ENCODE measurements at places on chromosomes 2 and 18.

- no peak for DNase-seq
Observed at GRCh38 chr2:26049641-26050040, 15.8 kb downstream of the RAB10 start.

GRCh38 chr2:182360663-182361260, 66.1 kb downstream of the PDE1A start:
- DNase-seq: no peak

- DNase-seq: no peak
Observed at GRCh38 chr18:78704971-78705461, 274.6 kb upstream of the SALL3 start.

DNA sequence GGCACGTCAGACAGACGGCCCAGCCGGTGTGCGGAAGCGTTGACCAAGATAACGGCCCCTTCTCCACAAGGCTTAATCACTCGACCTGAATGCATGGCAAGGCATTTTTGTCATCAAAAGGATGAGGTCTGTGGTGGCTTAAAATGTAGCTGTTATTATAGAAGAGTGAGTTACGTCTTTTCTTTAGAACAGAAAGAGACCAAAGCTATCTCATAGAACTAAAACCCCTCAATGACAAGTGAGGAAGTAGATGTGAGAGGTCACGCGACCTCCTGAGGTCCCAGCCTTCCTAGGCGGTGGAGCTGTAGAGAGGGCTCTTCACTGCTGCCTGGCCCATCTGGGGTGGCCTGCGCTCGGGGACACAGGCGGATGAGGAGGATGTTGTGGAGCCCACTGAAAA, 75.7 kb downstream of the LDLRAD4 start:
- no peak for DNase-seq

DNA sequence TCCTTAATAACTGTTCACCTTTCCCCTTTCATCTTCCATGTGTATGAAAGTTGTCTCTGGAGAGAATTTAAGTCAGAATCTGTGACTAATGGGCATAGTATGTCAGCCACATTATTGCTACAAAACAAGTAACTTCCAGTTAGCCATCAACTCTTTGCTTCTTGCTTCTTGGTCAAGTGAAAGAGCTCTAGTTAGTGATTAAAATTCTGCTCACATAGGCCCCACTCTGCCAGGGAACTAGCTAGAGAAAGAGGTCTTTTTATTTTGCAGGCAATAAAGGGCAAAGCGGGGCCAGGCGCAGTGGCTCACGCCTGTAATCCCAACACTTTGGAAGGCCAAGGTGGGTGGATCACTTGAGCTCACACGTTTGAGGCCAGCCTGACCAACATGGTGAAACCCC, 64.6 kb downstream of the COLEC12 start:
- no peak for DNase-seq

DNA sequence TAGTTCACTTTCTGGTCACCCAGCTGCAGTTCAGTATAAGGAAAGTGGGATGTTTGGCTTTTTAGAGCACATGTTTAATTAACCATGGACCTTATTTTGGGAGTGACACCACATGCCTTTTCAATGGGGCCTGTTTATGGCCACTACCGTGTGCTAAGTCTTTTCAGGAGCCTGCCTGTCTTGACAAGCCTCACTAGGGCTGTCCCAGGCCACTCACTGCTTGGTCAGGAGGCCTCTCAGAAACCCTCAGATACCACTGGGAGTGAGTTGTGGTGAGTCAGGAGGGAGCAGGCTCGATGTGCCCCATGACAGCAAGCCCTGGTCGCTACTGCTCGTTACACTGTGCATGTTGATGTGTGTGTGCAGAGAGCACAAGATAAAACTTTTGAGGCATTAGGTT, 123.0 kb downstream of the MAP4K4 start:
- DNase-seq: no peak

DNA sequence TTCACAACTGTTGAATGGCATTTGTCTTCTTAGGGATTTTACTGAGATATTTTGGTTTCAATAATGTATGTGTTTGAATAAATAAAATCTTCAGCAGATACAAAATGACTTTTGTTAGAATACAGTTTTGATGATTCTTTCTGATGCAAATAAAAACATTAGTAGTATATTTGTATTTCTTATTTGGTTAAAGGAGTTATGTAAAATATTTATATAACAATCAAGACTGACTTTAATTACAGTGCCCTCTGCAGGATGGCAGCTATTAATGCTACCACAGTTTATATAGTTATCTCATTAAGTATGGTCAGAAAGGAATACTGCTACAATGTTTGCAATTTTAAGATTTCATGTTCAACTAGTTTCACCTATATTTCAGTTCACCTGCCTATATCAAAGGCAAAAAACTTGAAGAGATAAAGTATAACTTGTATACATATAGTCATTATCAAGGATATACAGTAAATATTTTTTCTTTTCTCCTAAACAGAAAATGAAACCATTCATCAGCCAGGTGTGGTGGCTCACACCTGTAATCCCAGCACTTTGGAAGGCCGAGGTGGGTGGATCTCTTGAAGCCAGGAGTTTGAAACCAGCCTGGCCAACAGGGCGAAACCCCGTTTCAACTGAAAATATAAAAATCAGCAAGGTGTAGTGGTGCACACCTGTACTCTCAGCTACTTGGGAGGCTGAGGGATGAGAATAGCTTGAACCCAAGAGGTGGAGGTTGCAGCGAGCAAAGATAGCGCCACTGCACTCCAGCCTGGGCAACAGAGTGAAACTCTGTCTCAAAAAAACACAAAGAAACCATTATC, 19.8 kb downstream of the ARL5A start:
- DNase-seq: no peak

DNA sequence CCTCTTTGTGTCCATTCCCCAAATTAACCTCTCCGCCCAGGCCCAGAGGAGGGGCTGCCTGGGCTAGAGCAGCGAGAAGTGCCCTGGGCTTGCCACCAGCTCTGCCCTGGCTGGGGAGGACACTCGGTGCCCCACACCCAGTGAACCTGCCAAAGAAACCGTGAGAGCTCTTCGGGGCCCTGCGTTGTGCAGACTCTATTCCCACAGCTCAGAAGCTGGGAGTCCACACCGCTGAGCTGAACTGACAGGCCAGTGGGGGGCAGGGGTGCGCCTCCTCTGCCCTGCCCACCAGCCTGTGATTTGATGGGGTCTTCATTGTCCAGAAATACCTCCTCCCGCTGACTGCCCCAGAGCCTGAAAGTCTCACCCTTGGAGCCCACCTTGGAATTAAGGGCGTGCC, 13.5 kb downstream of the KHK start:
- DNase-seq: no peak

GRCh38 chr2:235170016-235170415, 218.2 kb downstream of the SH3BP4 start:
- no peak for DNase-seq

DNA sequence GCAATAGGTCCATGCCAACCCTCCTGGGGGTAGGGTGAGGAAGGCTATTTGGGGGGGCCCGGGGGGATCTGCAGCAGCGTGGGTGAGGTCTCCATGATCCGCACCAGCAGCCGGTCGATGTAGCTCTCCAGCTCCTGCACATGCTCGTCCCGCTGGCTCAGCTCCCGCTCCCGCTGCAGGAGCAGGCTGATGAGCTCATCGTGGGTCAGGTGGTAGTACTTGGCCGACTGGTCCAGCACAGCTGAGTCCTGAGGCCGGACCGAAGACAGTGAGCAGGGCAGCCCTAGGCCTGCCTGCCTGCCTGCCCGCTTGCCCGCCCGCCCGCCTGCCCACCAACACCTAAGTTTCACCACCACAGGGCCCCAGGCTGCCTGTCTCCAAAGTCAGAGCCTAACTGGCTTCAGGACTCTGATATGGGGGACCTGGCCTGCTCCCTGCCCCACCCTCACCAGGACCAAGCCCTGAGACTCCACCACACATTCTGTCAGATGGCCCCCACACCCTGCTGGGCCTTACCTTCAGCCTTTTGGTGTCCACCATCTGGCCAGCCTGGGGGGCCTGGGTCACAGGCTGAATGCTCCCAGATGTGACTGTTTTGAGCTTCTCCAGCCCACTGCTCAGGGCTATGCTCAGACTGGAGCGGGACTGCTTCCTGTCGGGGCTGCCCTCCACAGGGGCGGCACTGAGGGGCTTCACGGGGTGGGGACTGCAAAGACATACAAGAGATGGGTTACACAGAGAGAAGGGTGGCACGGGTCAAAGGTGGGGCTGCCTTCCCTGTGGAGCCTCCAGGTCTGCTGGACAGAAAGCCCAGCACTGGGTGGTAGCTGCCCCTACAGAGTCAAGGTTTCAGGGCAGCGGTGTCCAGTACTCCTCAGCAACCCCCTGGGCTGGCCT, 4.2 kb upstream of the SFXN5 start:
- DNase-seq: no peak

DNA sequence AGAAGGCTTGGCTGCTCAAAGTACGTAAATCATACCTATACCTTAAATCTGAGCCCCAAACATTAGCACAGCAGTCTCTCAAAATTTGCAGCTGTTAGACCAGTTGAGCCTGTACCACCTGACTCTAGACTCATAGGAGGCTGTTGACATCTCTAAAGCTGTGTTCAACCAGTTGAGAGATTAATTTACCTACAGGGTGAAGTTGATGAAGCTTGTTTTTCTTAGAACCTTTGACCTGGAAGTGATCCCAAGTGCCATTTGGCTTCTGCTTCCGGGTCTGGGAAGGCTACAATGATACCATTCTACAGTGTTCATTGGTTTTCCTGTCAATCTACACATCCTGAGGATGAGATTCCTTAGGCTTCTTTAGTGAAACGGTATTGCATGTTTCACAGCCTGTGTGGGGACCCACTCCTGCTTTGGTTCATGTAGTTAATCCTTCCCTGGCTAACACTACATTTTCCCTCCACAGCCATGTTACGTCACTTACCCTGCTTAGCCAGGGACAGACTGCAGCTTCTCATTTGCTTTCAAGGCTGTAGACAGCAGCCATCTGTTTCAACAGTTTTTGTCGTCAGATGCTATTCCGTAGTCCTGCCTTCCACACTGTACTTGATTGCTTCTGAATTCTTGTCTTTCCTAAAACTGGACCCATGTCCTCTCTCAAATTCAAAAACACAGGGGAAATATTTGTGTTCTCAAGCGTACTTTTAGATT, 4.7 kb upstream of the IL1RL2 start:
- DNase-seq: no peak

- DNase-seq: no peak
Observed at GRCh38 chr2:37753758-37754157, 82.3 kb upstream of the CDC42EP3 start.

GRCh38 chr18:47313901-47314300, 62.4 kb upstream of the SKOR2 start:
- DNase-seq: no peak

DNA sequence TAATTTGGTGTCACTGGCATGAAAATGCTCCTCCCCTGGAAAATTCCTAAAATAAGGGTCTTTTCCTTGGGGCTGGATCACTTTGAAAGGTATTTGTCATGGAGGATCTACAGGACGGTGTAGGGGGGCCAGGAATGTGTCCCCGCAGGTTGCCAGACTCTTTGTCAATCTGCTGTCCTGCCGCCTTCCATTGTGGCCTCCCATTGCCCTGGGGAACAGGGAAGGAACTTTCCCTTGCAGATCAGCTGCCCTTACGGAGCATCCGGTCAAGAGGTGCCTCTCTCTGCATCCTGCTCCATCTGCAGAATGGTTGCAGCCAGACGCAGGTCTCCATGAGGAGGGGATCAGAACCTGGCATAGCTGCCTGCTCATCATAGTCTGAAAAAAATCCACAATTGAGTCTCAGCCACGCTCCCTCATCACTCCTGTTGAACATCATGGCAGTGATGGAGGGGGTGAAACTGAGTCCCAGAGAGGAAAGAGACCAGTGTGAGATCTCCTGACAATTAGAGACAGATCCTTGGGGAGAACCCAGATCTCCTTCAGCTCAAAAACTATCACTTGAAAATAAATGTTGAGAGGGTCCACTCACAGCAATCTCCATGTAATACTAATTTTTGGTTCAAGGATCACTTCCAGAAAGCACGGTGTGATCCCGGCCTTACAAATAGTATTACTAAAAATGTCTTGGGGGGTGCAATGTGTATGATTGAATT, 244.8 kb downstream of the MYCN start:
- no peak for DNase-seq

DNA sequence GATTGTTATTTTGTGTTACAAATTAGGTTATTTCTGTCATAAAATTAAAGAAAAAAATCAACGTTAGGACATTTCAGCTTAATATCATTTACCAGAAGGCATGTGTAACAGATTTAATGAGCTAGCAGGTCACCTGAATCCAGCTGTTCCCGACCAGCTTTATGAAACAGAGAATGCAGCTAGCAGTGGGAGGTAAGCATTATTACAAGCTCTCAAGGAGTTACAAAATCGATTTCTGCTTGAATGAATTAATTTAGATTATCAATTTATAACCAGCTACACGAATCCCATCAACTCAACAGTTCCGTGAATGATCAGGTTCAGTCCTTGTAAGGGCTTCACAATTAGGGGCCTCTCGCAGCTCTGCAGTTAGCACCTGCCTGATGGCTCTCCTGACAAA, 211.9 kb downstream of the PTGR3 start:
- no peak for DNase-seq

All from right atrium auricular region (tissue), 2 donors.